Non-pigmented ciliary epithelial cell (primary cell): ENCODE measurements at places on chromosomes 11 and 22.
A peak's percentile ranks its signal among the peaks of the same experiment; 100 is the strongest.

GRCh38 chr11:71329165-71329510 is 76.8 kb upstream of the SHANK2 start:
- no peak for DNase-seq

DNA sequence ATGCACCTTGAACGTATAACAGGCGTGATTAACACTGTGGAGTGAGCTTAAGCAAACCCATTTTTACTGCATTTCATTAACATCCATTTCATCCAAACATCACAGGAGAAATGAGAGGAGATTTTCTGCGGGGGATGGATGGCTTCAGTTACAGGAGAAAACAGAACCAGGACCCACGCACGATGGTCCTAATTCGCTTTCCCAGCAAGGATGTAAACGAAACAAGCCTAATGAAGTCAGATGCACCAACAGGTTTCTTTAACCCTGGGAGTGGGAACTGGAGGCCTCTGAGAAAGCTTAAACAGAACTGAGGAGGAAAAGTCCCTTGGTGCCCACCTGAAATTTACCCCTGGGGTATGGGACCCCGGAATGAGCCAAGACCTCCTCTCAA is 2.7 kb downstream of the CADM1 start:
- DNase-seq: no peak

- no peak for DNase-seq
Observed at GRCh38 chr22:25109878-25110595, 89.6 kb upstream of the CRYBB3 start.

DNA sequence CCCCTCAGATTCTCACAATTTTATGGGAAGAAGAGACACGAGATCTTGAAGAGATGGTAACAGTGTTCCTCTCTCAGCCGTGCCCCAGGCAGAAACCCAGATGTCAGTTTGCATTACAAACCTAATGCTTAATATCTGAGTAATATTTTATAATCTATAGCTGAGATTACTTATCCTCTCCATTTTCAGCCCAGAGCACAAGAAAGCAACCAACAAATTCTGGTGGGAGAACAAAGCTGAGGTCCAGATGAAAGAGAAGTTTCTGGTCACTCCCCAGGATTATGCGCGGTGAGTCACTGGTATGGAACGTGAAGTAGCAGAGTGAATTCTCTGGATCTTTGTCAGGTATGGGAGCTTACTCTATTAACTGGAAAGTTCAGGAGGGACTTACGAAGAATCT is 884 bp downstream of the CENATAC start:
- peak; percentile 61 for DNase-seq

DNA sequence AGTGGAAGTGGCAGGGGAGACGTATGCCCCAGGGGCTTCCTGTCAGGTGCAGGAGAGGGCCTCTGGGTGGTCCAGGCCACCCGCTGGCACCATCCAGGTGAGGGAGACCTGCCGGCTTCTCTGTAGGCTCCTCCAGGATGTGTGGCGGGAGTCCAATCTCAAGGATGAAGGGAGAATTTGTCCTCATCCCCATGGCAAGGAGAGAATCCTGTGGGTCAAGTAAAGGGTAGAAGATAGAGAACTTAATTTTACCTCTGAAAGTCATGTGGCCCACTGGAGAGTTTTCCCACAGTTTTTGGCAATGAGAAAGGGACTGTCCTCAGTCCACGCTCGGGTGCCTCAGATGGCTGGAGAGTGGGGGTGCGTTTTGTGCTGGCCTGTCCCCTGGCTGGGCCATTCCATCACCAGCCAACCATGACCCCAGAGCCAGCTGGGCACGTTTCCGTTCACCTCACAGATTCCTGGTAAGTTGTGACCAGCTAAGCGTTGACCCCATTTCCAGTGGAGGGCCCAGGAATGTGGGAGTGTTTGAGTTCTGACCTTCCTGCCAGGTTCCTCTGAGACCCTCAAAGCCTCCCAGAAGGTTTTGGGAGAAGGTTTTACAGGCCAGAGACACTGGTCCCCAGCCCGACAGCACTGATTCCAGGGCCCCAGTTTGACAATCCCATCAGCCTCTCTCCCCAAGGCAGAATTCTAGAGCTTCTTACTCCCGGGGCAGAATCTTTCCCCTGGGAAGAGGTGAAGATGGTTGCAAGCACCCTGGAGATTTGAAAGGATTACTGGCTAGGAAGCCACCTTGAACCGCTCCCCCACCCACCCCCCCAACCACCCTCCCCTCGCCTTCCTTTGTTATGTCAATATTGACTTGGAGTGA is 2.6 kb downstream of the OVOL1 start:
- no peak for DNase-seq

GRCh38 chr11:66479394-66480116 is 679 bp upstream of the DPP3 start:
- no peak for DNase-seq

- DNase-seq: no peak
Observed at GRCh38 chr11:134062265-134063123, 6.4 kb upstream of the JAM3 start.

DNA sequence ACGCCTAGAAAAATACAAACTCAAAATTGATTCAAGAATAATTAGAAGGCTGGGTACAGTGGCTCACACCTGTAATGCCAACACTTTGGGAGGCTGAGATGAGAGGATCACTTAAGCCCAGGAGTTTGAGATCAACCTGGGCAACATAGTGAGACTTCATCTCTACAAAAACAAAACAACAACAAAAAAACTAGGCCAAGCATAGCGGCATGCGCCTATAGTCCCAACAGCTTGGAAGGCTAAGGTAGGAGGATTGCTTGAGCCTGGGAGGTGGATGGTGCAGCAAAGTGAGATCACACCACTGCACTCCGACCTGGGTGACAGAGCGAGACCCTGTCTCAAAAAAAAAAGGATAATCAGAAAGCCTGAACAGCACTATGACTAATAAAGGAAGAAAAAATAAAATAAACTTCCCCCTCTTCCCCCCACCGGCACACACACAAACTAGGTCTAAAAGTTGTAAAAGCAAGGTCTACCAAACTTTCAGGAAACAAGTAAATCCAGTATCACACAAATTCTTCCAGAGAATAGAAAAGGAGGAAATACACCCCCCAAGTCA is 35.8 kb downstream of the RRAS2 start:
- no peak for DNase-seq

DNA sequence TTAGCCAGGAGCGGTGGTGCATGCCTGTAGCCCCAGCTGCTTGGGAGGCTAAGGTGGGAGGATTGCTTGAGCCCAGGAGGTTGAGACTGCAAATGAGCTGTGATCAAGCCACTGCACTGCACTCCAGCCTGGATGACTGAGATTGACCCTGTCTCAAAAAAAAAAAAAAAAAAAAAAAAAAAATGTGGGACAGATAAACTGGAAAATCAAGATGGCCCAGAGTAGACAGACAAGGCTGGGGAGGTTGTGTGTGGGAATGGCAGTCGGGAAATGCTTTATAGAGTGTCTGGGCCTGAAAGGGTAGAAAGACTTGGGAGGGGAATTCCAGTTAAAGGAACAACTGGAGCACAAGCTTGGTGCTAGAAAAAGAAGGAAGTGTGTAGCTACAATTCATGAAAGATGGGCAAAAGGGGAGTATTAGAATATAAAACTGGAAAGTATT is 18.2 kb upstream of the WDR74 start:
- no peak for DNase-seq

- DNase-seq: no peak
Observed at GRCh38 chr22:34414467-34415440, 494.5 kb upstream of the LARGE1 start.

DNA sequence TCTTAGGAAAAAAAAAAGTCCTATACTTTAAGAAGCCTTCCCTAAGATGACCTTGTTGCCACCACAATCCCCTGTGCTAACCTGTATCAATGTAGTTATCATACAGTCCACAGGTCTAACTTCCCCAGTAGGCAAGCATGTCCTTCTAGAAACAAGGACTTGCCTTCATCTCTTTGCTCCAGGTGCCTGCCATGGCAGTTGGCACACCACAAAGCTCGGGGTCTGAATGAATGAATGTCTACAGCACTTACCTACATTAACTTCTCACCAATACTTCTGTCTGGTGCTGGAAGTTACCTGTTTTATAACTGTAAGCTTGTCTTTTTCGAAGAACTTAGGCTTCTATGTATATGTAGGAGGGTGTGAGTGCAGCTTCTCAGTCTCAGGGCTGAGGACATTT is 23.4 kb downstream of the CLPB start:
- DNase-seq: no peak

GRCh38 chr11:2320568-2321310 is 18.9 kb downstream of the TSPAN32 start:
- no peak for DNase-seq
